ENCODE measurements at places on chromosomes 1 and 21.

- DNase-seq = no peak
These were observed 1.4 kb upstream of the CA14 start for GRCh38 chr1:150256198-150256553.

GRCh38 chr1:226123591-226124471 is 61.3 kb downstream of the H3-3A start:
- no peak for DNase-seq

GRCh38 chr1:246319083-246319714 is 187.9 kb downstream of the SMYD3 start:
- DNase-seq = no peak

DNA sequence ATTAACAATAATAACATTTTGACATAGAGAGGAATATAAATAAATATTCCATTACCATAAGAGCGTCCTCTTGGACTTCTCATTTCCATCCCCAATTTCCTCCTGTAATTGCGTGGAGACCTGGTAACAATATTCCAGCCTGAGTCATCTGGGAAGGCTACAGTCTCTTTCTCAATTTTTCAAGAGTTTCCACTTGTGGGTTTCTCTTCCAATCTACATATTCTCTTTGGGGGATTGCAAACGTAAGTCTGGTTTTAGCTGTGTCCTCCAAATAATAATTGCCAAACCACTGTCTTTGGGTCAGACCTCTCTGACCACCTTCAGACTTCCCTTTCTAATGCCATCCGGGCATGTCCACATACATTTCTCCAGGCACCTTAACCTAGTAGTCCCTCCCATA is 124.5 kb upstream of the USP24 start:
- no peak for DNase-seq

GRCh38 chr21:25636727-25637126 is 2.3 kb upstream of the JAM2 start:
- DNase-seq = no peak

- DNase-seq = no peak
These were observed 51.0 kb downstream of the PSMG1 start for GRCh38 chr21:39132248-39132647.

DNA sequence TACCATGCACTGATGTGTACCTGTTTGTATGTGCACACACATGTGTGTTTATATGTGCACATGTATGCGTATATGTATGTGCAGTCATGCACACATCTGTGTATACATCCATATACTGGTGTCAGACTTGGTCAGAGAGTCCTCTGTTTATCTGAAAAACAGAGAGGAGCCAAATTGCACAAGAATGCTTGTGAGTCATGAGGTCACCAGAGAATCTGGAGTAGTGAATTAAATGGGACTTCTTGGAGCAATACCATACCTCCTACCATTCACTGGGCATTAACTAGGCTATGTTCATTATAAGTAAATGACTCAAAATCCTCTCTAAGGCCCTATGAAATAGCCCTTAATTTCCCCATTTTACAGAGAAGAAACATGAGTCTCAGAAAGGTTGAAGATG is 272.1 kb upstream of the C1orf87 start:
- DNase-seq = no peak

GRCh38 chr1:86194491-86195034 is 38.0 kb upstream of the COL24A1 start:
- no peak for DNase-seq

GRCh38 chr1:43435146-43436145 is 18.3 kb downstream of the HYI start:
- no peak for DNase-seq

All from stimulated activated CD8-positive, alpha-beta memory T cell treated with anti-CD3 and anti-CD28 coated beads, Interleukin-7, amount 100 ng/mL, for 1 hour (primary cell).